H4 (cell line): ENCODE measurements at places on chromosomes 2 and 18. TPM values are rescaled to one million over a fixed set of nuclear protein-coding genes. Genes with fewer than 3 reads are reported as not detected.

The TMEM178A gene
- total RNA-seq: not detected in 2 replicates

The HOXD9 gene
- total RNA-seq: 1.1 and 2.1 TPM in 2 replicates

DNA sequence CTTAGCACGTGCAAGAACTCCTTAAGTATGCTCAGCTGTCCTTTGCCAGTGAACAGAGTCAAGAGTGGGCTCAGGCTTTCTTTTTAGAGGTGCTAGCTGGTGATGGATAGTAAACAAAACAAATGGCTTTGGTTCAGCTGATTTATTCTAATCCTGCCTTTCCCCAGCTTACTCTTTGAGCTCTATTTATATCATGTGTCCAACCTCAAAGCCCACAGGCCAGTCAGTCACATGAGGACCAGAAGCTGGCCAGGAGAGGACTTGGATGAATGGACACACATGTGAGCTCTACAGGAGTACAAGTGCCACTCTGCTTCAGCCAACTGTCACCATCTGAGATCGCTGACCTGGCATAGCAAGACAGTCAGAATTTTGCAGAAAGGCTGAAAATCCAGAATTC lies 59.4 kb downstream of the STK39 start:
- no peak for DNase-seq

The CLHC1 gene
- 0.78 and 4.4 TPM in 2 replicates for total RNA-seq

The C2orf72 gene
- 0.75 and 1.4 TPM in 2 replicates for total RNA-seq

DNA sequence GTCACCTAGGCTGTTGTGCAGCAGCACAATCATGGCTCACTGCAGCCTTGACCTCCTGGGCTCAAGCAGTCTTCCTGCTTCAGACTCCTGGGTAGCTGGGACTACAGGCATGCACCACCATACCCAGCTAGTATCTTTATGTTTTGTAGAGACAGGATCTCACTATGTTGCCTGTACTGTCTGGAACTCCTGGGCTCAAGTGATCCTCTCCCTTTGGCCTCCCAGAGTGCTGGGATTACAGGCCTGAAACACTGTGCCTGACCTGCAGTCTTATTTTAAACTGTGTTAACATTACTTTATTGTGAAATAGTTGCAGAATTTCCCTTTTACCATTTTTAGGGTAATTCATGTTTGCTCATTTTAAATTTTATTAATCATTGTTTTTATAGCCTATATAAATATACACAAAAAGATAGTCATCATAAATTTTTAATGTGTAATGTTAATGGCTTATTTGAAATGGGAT lies 24.6 kb downstream of the EML4 start:
- no peak for DNase-seq

The ARHGAP15 gene
- total RNA-seq: 0.15 TPM in 1 of 2 replicates, not detected in the other

GRCh38 chr2:27123302-27124150 lies at the start of gene ABHD1:
ABHD1 (plus strand) TSS chr2:27123815; CDS start chr2:27123949, 134 bp downstream.
- DNase-seq: no peak

The HAAO gene
- not detected in 2 replicates for total RNA-seq

The ANKRD30B gene
- 0.08 and 0.33 TPM in 2 replicates for total RNA-seq
